Stimulated activated CD4-positive, alpha-beta T cell treated with anti-CD3 and anti-CD28 coated beads, Interleukin-15, amount 100 ng/mL, for 1 hour (primary cell): ENCODE measurements at places on chromosomes 13 and 19.

- DNase-seq, result no peak
These were observed 192.1 kb downstream of the TM9SF2 start for GRCh38 chr13:99693351-99693750.

DNA sequence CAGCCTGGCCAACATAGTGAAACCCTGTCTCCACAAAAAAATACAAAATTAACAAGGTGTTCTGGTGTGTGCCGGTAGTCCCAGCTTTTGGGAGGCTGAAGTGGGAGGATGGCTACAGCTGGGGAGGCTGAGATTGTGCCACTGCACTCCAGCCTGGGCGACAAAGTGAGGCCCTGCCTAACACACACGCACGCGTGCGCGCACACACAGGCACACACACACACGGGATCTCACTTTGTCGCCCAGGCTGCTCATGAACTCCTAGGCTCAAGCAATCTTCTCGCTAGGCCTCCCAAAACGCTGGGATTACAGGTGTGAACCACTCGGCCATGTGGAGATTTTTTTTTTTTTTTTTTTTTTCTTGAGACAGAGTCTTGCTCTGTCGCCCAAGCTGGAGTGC is 3.2 kb upstream of the BTBD2 start:
- no peak for DNase-seq

- DNase-seq, result no peak
These were observed 717 bp upstream of the NALCN start for GRCh38 chr13:101417043-101417406.

GRCh38 chr19:41994521-41994971 is 516 bp upstream of the ATP1A3 start:
- DNase-seq, result no peak

DNA sequence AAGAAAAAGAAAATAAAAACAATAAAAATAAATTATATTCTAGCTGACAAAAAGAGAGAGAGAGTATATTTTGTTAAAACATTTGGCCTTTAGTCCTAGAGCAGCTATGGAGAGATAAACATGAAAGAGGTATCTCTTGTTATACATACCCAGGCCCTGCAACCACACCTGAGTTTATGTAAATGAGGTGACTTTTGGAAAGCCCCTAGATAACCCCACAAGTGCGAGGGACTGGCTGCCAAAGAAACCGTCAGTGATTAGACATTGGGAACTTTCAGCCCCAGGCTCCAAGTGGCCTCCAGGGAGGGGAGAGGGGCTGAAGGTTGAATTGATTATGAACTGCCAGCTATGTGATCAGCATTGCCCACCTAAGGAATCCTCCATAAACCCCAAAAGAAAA is 2.1 kb upstream of the NLRP7 start:
- no peak for DNase-seq
